ENCODE measurements at places on chromosomes 13 and 19.

GRCh38 chr19:50358483-50359327, 6.7 kb downstream of the NAPSA start:
- no peaks in the 10 kb centered on the region for H3K36me3 ChIP-seq
- peak overlapping the region; percentile 78 for H3K4me3 ChIP-seq

DNA sequence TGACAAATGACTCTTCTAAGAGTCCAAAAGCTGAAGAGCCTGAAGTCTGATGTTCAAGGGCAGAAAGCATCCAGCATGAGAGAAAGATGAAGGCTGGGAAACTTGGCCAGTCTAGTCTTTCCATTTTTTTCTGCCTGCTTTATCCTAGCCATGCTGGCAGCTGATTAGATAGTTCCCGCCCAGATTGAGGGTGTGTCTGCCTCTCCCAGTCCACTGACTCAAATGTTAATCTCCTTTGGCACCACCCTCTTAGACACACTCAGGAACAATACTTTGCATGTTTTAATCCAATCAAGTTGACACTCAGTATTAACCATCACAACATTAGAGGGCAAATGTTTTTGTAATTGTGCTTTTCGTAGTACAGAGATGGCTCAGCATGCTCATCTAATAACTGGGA, 267.5 kb upstream of the KLHL1 start:
- DNase-seq: no peak
- H3K4me1 ChIP-seq: no peaks in the 10 kb centered on the region
- no peaks in the 10 kb centered on the region for H3K27me3 ChIP-seq
- no peaks in the 10 kb centered on the region for H3K36me3 ChIP-seq
- H3K4me3 ChIP-seq: no peak overlapping the region

GRCh38 chr13:102582256-102582655, 14.5 kb upstream of the TPP2 start:
- H3K36me3 ChIP-seq: no peaks in the 10 kb centered on the region
- no peak overlapping the region for H3K27ac ChIP-seq
- no peaks in the 10 kb centered on the region for H3K27me3 ChIP-seq
- no peak for DNase-seq
- peaks cover 8% of the 10 kb centered on the region for H3K4me1 ChIP-seq

DNA sequence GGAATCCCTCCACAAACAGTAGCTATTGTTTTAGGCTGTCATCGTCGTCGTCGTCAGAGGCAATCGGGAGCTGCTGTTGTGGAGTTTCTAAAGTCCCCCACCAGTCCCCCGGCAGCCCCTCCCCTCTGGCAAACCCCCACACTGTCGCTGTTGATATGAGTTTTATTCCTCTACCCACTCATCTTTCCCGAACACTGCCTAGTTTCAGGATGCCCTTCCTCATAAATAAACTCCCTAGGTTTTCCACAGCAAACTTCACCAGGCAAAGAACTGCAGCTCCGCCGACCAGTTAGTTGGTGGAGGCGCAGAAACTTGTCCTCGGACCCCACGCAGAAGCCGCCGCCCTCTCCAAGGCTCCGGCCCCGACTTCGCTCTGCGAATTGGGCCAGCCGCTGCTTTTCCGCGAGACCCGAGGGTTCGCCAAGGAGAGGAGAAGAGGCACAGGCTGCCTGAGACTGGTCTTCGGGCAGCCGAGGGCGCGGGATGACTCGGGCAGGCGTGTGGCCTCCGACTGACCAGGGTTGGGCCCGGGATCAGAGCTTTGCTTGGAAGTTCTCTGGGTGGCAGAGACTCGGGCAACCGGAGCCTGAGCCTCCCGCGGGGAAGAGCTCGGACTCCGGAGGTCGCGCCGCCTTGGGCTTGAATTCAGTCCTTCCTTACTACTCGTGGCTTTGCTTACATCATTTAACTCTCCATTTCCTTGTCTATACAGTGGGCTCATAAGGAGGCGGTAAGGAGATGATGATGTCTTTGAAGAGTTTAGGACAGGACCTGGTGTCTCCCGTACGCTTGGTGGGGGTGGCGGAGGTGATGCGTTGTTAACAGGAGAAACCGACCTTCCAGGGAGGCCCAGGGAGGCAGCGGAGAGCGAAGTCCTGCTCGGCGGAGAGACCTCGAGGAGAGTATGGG, 7.9 kb downstream of the PDX1 start:
- H3K36me3 ChIP-seq: no peaks in the 10 kb centered on the region
- H3K27ac ChIP-seq: no peak overlapping the region
- H3K4me3 ChIP-seq: no peak overlapping the region
- H3K27me3 ChIP-seq: no peaks in the 10 kb centered on the region
- H3K4me1 ChIP-seq: no peaks in the 10 kb centered on the region

DNA sequence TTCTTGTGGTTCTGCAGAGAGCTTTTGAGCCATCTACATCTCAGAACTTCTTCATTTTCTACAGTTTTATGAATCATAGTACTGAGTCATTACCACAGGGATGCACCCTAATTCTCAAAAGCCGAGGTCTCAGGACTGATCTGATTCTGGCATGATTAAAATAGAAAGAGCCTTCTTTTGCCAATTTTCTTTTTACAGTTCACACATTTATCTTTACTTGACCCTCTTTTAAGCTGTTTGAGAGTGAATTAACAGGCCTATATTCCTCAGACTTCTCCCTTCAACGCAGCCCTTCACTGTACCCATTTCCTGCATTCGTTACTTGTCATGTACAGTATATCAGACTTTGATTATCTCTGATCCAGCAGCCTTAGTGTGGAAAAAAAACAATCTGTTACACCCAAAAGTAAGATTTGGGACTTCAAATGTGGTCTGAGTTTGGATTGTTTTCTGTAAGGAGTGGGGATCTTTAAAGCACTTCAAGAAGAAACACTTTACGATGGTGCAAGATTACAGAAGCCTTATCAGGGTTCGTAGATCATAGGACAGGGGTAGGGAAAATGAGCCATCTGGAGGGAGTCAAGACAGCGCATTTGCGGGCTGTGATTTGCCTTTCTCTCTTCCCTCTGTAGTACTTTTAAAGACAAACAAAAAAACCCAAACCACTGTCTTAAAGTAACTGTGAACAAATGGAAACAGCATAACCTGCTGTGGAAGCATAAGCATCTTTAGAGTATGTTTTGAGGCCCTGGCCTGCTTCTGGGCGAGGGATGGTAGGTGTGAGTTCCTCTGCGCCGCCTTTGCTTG, 15.3 kb upstream of the GPR183 start:
- H3K4me3 ChIP-seq: peak overlapping the region; percentile 2
- DNase-seq: peak; percentile 47
- peaks cover 66% of the 10 kb centered on the region for H3K4me1 ChIP-seq

DNA sequence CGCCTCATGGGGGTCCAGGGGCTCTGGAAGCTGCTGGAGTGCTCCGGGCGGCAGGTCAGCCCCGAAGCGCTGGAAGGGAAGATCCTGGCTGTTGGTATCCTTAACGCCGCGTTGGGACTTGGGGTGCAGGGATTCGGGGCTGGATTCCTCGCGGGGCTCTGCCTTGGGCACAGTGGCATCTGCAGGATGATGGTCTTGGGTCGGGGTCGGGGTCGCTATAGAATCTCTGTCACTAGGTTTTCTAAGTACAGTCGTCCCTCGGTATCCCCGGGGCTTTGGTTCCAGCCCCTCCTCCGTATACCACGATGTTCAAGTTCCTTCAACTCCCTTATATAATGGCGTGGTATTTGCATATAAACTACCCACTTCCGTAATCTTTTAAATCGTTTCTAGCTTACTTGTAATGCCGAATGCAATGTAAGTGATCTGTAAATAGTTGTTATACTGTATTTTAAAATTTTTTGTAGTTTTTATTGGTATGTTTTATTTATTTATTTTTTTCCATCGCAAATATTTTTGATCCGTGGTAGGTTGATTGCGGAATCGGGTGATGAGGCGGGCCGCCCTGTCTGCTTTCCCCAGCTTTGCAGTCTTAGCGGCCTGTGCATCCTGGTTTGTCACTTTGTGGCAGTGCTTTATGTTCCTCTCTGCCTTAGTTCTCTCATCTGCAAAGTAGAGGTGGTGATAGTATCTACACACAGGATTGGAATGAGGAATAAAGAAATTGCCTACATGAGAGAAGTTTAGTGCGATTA, 606 bp downstream of the ERCC5 start:
- peaks cover 34% of the 10 kb centered on the region for H3K4me1 ChIP-seq
- H3K4me3 ChIP-seq: peak overlapping the region; percentile 98
- peak; percentile 77 for DNase-seq
- no peaks in the 10 kb centered on the region for H3K27me3 ChIP-seq
- peaks cover 7% of the 10 kb centered on the region for H3K36me3 ChIP-seq

DNA sequence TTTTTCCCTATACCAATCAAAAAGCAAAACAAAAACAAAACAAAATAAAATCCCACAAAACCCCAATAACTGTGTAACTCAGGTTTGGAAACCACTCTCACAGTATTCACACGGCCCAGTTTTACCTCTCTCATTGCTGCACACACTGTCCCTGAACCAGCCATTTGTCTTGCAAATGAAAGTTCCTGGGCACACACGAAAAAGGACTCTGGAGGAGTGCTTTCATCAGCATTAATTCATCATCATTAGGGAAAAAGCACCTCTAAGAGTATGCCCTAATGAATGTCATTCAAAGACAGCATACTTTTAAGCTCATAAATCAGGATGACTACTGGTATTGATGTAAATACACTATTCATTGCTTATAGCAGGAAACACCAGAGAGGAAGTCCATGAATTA, 306.3 kb downstream of the DNAJC15 start:
- no peak overlapping the region for H3K27ac ChIP-seq
- H3K27me3 ChIP-seq: no peaks in the 10 kb centered on the region
- no peak for DNase-seq

DNA sequence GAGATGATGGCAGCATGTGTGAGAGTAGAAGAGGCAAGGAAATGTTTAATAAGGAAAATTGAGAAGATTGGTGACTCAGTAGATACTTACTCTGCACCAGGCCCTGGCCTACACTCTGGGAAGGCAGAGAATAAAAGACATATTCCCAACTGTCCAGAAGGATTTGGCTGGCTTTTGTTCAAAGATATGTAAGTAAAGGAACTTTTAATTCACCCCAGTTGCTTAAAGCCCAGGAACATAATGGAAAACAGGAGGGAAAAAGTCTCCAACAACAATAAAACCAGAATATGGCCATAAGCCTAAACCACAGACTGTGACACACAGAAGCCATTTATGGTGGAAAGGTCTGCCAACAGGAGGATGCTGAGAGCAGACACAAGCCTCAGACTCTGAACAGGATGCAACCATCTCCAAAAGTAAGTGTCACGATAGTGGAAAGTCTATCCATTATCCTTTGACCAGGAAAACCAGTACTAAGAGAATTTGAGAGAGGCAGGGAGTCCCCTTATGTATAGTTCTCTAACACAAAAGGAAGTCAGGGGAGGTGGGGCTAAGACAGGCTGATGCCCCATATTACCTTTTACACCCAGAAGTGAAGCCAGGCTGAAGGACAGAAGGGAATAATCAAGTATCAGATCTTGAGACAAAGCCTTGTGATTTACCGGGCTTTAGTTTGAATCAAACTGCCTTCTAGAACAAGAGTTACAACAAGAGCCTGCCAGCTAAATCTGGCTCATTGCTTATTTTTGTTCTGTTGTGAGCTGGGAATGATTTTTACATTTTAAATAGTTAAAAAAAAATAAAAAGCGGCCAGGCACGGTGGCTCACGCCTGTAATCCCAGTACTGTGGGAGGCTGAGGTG, 169.5 kb upstream of the STARD13 start:
- H3K27me3 ChIP-seq: no peaks in the 10 kb centered on the region
- no peak for DNase-seq
- H3K4me3 ChIP-seq: no peak overlapping the region
- H3K36me3 ChIP-seq: no peaks in the 10 kb centered on the region

- H3K27ac ChIP-seq: no peak overlapping the region
- H3K4me1 ChIP-seq: no peaks in the 10 kb centered on the region
- no peak for DNase-seq
- peak overlapping the region; percentile 1 for H3K4me3 ChIP-seq
- no peaks in the 10 kb centered on the region for H3K27me3 ChIP-seq
Measured at GRCh38 chr19:44476559-44477408, 23.5 kb downstream of the ZNF180 start.

- no peaks in the 10 kb centered on the region for H3K36me3 ChIP-seq
- no peak overlapping the region for H3K27ac ChIP-seq
- H3K4me1 ChIP-seq: no peaks in the 10 kb centered on the region
- no peak overlapping the region for H3K4me3 ChIP-seq
- H3K27me3 ChIP-seq: no peaks in the 10 kb centered on the region
Measured at GRCh38 chr13:101530293-101530692, 77.8 kb downstream of the ITGBL1 start.

- no peaks in the 10 kb centered on the region for H3K36me3 ChIP-seq
- H3K27ac ChIP-seq: peak overlapping the region; percentile 90
- H3K27me3 ChIP-seq: no peaks in the 10 kb centered on the region
- peaks cover 13% of the 10 kb centered on the region for H3K4me1 ChIP-seq
- no peak for DNase-seq
Measured at GRCh38 chr19:13952931-13953531, 722 bp downstream of the DCAF15 start.

DNA sequence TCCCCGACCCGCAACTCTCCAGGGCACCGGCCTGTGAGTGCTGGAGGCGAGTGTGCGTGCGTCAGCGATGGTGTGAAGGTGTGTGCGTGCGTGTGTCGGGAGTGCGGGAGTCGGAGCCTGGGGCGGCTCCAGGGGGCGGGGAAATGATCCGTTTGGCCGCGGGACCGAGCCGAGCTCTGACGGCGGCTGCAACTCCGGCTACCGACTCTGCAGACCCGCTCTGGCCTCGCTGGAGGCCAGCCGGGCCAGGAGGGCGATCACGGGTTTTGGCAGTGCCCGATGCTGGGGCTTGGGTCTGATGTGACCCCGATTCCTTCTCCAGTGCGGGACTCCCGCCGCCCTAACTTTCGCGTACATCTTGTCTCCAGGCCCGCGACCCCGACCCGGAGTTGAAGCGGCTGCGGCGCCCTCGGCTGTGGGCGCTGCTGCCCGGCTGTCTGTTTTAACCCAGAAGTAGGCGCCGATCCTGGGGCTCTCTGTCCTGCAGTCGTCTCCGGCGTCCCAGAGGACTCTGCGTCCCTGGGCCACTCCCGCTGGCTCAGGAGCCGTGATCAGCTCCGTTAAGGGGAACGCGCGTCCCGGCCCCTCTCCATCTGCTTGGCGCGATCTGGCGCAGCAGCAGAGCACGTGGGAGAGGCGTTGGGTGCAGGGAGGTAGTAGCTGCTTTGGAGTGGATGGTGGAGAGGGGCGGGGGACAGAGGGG, 1.2 kb downstream of the CHST8 start:
- H3K27ac ChIP-seq: no peak overlapping the region
- H3K4me1 ChIP-seq: no peaks in the 10 kb centered on the region
- H3K36me3 ChIP-seq: no peaks in the 10 kb centered on the region
- H3K4me3 ChIP-seq: no peak overlapping the region
- DNase-seq: no peak
- H3K27me3 ChIP-seq: no peaks in the 10 kb centered on the region

DNA sequence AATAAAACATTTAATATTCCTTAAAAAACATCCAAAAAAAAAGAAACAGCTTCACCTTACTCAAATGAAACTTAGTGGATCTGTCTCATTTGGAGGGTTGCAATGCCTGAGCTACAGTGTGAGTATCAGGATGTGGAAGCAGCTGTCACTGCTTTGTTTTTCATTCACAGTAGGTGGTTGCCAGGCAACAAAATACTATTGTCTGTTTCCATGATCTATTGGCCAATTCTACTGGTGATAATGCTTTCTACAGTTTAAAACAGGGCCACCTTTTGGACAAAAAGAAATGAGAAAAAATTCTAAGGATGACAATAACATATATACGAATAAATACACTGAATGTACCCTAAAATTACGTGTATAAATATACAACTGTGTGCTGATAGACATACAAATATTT, 3.0 kb downstream of the ENOX1 start:
- no peaks in the 10 kb centered on the region for H3K36me3 ChIP-seq
- H3K4me1 ChIP-seq: no peaks in the 10 kb centered on the region
- H3K27me3 ChIP-seq: peaks cover 10% of the 10 kb centered on the region
- no peak overlapping the region for H3K27ac ChIP-seq
- no peak overlapping the region for H3K4me3 ChIP-seq

Data from naive thymus-derived CD4-positive, alpha-beta T cell (primary cell).